ENCODE measurements at places on chromosomes 12 and 14.

GRCh38 chr12:26372866-26373265 lies 177.5 kb downstream of the SSPN start:
- no peak for DNase-seq

DNA sequence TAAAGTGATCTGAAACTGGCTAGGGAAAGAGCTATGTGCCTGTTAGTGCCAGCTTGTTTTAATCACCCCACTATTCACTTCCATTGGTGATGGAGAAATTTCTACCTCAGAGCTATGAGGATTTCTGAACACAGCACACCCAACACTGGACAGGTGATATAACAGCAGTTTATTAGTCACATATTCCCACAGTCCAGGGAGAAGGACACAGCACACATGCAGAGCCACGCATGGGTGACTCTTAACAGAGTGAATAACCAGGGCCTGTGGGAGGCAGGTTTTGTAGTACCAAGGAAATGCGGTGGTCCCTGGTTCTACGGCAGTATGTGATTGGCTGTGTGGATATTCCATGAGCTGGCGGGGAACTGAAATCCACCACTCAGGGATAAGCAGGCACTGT lies 455.1 kb downstream of the BTG1 start:
- DNase-seq = no peak

DNA sequence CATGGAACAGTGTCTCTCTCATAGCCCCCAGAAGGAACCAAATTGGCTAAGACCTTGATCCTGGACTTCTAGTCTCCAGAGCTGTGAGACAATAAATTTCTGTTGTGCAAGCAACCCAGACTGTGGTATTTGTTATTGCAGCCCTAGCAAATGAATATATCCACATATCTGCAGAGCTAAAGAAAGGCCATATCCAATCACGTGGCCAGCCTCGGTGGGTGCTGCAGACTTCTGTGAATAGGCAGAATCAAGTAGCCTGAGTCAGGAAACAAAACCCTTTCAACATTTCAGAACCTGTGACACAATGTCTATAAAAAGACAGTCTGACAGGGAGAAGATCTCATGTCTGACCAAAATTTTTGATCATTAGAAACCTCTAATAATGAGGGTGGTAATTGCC lies 71.0 kb upstream of the CPM start:
- no peak for DNase-seq

- no peak for DNase-seq
These were observed 12.7 kb upstream of the RIMKLB start for GRCh38 chr12:8685051-8685450.

DNA sequence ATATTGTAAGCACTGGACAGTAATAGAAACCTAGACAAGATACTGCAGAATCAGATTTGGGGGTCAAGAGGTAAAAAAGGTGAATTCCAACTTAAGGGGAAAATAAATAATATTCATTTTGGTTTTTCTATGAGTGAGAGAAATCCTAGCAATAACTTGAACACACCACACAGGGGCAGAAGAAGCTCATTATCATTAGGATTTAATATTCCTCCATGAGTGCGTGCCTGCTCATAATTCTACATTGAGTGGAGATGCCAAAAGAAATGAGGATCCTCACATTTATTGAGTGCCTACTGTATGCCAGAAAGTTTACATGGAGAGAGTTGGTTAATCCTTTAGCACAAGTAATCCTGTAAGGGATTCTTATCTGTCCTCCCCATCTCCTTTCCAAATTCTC lies 40.5 kb upstream of the C14orf132 start:
- DNase-seq = no peak

DNA sequence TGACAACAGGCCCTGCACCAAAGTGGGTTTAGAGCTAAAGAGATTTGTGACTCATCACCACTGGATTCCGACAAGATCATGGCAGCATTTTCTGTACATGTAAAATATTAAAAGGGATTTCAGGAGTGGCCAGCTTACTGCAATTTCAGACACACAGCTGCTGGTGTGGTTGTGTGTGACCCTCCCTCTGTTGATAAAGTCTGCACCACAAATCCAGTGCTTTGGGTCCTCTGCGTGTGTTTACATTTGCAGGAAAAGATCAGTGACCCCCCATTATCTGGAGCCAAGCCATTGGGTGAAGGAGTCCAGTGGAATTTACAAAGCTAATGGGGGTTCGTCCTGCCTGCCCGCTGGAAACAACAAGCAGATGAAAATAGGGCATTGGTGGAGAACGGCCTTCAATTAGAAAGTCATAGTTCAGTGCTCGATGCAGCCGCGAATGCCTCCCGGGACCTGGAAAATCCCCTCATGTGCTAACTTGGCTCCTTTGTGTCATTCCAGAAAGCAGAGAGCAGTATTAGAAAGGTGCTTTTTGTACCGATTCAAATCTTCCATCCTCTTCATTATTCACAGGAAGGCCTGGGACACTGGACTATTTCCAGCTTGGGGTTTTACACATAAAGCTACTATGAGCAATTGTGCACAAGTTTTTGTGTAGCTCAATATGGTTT lies 188.5 kb upstream of the TMEM132C start:
- no peak for DNase-seq

DNA sequence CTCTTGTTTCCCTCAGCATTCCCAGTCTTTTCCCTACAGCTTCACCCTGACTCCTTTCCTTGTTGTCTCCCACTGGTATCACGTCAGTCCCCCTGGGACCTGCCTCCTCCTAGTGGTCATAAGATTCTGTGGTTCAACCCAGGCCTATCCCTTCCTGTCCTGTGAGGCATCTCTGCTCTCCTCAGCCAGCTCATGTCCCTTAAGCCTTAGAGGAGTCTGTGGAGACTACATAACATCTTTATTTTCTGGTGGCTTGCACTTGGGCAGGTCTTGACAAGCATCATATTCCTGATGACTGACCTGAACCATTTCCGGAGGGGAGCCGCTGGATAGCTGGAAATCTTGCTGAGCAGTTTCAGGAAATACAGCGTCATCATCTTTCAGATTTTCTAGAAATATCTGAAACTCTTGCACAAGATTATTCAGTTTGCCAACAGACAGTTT lies 688 bp downstream of the C12orf71 start:
- DNase-seq = no peak

- DNase-seq = no peak
These were observed 54.4 kb downstream of the RASSF9 start for GRCh38 chr12:85781766-85782165.

- DNase-seq = no peak
These were observed 2.4 kb downstream of the ULK1 start for GRCh38 chr12:131896811-131897270.

DNA sequence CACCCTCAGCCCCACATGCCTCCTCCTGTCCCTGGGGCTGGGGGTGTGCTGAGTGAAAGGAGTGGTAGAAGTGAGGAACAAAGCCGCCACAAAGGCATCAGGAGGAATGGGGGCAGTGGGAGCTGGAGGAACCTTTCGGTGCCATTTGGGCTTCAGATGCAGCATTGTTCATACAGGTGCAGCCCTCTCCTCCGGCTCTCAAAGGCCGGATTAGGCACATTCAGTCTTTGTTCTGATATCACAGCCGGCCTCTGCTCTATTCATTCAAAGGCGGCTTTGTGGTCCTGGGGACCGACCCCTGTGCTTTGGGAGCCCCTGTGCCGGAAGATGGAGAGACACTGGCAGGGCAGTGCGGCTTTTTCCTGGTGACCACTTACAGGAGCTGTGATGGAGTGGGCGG lies 53.2 kb downstream of the SMOC1 start:
- no peak for DNase-seq

GRCh38 chr14:104678346-104678745 lies 11.1 kb upstream of the INF2 start:
- no peak for DNase-seq

GRCh38 chr12:49346659-49347310 lies at the start of gene DNAJC22:
Gene DNAJC22 (plus strand): TSS chr12:49346888. CDS start chr12:49348873, 1,985 bp downstream.
- no peak for DNase-seq

DNA sequence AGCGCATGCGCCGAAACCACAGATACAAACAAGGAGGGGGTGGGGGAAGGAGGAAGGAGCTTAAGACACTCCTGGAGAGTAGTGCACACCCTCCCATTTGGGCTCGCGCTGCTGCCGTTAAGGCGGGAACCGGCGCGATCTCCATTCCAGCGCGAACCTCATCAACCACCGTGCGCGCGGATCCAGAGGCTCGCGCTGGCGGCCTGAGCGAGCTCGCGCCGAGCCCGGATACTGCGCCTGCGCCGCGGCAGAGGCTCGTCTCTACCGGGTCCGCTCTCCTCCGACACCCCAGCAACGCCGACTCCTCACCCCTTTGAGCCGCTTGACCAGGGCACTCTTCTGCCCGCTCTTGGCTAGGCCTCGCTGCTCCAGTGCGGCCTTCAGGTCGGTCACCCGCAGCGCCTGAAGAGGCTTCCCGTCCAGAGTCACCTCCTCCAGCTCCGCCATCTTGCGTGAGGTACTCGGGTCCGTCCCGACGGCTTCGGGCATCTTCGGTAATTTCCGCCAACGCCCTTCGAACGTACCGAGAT lies at the start of gene ACIN1:
ACIN1 (minus strand) TSS at position 471 of the 530 bp plus-strand sequence; CDS start at position 447, 24 bp downstream.
- peak; percentile 100 for DNase-seq

GRCh38 chr12:94768398-94769046 lies 118.2 kb upstream of the TMCC3 start:
- no peak for DNase-seq

GRCh38 chr14:104444159-104445030 lies 135.2 kb upstream of the C14orf180 start:
- no peak for DNase-seq

DNA sequence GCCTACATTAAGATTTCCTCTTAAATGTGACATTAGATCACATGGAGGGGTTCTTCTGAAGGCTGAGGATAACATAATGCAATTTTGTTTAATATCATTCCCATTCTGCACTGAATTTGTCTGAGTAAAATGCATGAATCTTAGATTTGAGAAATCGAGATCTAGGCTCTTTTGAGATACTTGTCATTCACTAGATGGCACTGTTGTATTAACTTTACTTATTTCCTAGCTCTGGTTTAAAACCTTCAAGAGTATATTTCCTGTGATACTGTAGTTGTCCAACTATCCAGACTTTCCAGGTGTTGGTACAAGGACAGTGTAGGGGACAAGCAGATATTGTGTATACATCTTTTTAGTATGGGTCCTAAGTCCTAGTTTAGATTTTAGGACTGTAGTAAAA lies 91.7 kb upstream of the SEL1L start:
- DNase-seq = no peak

DNA sequence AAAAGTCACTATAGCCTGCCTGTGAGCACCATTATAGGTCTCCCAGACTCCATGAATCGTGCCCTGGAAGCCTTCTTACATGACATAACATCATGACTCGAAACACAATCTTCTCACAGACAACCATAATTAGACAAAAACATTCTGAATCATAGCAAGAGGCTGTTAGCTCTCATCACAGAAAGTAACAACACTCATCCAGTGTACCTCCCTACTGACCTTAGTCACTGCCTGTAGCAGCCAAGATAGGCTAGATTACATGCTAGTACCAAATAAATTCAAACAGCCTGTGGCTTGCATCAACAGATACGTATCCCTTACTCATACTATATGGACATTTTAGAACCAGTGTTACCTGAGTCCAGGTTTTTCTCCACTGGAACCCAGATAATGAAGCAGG lies 663.8 kb upstream of the FOXG1 start:
- DNase-seq = no peak

DNA sequence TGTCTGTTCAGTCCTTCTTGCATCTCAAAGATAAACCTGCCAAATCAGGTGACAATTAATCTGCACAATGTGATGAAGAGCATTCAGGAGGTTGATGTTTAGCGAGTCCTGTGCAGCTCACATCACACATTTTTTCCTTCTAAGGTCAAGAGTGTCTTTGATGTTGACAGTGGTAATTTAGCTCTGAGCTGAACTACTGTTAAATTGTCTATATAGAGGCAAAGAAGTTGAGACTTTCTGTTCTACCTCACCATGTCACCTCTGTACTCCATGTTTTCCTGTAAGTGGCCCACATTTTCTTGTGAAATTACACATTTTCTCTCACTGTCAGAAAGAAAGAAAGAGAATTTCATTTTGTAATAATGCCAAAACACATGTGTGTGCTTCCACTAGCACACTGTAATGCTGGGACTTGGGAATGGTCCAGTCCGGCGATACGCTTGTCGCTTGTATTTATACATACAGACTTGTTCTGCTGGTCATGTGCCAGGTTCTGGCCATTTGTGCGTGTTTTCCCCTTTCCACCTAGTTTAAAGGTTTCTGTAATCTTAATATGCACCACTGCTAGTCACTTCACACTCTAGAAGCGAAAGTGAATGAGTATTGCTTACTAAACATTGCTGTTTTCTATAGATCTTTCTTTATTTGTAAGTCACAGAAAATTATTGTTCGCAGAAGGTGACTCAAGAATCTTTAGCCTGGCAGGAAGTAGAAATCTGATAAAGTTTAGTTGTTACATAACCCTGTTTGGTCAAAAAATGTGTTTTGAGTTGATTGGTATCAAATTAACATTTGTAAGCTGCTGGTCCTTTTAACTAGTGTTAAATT lies 328.9 kb downstream of the TMTC2 start:
- no peak for DNase-seq

- no peak for DNase-seq
These were observed 43.6 kb downstream of the HCAR2 start for GRCh38 chr12:122659579-122659978.

GRCh38 chr12:130016194-130016593 lies 112.4 kb upstream of the TMEM132D start:
- no peak for DNase-seq

- DNase-seq = no peak
These were observed 242.5 kb downstream of the ADGRD1 start for GRCh38 chr12:131196220-131196619.

- no peak for DNase-seq
These were observed 42.9 kb downstream of the DAD1 start for GRCh38 chr14:22545842-22546721.

GRCh38 chr12:105992849-105993740 lies 145.7 kb downstream of the NUAK1 start:
- no peak for DNase-seq

- DNase-seq = no peak
These were observed 386.4 kb downstream of the TRHDE start for GRCh38 chr12:72658615-72659014.

DNA sequence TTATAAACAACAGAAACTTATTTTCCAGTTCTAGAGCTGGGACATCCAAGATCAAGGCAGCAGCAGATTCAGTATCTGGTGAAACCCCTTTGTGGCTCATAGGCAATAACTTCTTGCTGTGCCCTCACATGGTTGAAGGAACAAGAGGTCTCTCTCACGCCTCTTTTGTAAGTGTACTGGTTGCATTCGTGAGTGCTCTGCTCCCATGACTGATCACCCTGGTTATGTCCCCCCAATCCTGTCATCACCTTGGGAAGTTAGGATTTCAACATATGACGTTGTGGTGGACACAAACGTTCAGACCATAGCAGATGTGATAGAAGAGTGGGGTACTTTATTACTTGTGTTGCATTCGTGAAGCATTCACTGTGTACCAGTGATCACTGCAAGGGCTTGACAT lies 184.0 kb downstream of the SRGAP1 start:
- DNase-seq = no peak

GRCh38 chr12:27261866-27262265 lies 17.8 kb downstream of the STK38L start:
- DNase-seq = no peak

- DNase-seq = no peak
These were observed 187.0 kb downstream of the EPS8 start for GRCh38 chr12:15602051-15602672.

Data from central memory CD8-positive, alpha-beta T cell (primary cell).